ENCODE measurements at places on chromosomes 5 and 9.

DNA sequence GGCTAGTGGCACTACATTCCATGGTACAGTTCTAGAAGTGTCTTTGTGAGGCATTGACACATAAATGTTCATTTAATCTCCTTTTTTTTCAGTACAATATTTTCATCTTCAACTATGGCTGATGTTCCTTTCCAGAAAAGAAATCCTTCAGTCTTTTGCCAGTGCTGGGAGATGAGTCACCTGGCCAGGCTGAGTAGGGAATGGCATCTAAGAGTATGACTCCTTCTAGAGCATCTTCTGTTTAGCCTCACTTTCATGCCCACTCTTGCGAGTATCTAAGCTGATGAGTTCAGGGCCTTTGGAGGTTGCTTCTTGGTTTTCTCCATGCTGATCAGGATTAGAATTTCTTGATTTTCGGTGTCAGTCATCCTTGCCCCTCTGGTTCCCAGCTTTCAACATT is 124.4 kb downstream of the SLC28A3 start:
- no peak for DNase-seq

DNA sequence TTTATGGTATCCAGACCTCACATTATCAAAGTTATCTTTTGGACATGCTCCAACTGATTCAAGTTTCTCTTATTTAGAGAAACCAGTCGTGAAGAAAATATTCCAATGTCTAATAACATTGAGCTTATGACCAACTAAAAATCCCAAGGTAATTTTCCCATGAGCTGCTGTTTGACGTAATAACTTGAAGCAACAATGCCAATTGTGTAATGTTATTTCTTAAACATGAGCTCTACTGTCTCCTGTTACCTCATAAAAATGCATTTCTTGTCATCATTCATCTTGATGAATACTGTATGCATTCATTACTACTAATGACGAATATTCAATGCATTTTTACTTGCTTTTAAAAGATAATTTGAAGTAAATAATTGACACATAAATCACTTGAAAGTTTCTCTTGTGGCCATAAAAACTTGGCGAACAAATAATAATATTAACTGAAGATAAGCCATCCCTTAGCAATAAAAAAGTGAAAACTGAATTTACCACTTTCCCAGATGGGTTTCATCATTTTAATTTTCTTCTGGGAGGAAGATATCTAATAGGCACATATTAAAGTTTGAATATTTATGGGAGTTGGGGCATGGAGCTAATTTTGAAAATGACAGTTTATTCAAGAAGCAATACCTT is 424 bp upstream of the MARCOL start:
- no peak for DNase-seq

- peak; percentile 83 for DNase-seq
Observed at GRCh38 chr9:117555964-117556629, 141.2 kb upstream of the ASTN2 start.

GRCh38 chr5:111310711-111311620 is 86.8 kb downstream of the CAMK4 start:
- DNase-seq: no peak

GRCh38 chr9:2255128-2255527 is 240.0 kb downstream of the SMARCA2 start:
- DNase-seq: no peak

- no peak for DNase-seq
Observed at GRCh38 chr5:109982966-109983534, 293.3 kb downstream of the MAN2A1 start.

- DNase-seq: no peak
Observed at GRCh38 chr5:6273749-6274148, 104.6 kb downstream of the MED10 start.

DNA sequence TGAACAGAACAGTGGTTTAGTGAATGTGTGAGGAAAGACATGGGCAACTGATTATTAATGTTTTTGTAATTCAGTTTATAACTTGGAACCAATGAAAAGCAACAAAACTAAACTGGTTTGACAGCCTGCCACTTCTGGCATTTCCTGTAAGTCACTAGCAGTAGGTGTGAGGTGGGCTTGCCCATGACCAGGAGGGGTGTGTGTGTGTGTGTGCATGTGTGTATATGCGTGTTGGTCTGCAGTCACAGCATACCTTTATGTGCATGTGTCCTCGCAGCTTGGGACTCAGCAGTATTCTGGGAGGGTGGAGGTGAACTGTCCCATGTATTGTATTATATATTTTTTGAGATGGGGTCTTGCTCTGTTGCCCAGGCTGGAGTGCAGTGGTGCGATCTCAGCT is 32.3 kb downstream of the OTULIN start:
- no peak for DNase-seq

- no peak for DNase-seq
Observed at GRCh38 chr5:106140101-106140500, 1530.6 kb downstream of the EFNA5 start.

GRCh38 chr5:320524-321229 is 837 bp upstream of the AHRR start:
- no peak for DNase-seq

DNA sequence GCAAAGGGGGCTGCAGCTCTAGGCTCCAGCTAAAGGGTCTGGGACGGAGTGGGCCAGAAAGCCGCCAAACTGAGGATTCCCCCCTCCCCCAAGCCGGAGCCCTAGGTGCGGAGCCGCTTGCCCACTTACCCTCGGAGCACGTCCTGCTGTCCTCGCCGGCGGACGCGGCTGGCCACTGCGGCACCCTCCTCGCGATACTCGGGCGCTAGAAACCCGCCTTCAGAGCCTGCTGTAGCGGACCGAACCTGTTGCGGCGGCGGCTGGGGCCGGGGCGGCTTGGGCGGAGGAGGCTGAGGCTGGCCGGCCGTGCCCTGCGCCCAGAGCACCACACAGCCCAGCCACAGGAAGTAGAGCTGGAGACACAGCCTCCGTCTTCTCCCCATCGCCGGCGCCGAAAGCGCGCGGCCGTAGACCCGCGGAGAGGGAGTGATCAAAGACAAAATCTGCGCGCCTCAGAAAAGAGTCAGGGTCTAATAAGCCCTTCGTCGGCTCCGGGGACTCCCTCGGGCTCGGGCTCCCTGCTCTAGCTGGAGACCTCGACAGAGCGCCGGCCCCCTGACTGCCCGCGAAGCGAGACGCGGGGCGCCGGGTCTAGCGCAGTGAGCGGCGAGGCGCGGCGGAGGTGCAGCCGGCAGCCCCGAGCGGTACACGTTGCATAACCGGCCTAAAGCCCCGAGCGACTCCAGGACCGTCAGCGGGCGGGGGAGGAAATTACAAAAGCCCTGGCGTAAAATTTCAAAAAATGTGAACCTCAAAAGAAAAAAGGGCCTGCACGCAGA is 635 bp downstream of the FBN2 start:
- DNase-seq: no peak

GRCh38 chr5:62791059-62791458 is 212.4 kb downstream of the LRRC70 start:
- DNase-seq: no peak

DNA sequence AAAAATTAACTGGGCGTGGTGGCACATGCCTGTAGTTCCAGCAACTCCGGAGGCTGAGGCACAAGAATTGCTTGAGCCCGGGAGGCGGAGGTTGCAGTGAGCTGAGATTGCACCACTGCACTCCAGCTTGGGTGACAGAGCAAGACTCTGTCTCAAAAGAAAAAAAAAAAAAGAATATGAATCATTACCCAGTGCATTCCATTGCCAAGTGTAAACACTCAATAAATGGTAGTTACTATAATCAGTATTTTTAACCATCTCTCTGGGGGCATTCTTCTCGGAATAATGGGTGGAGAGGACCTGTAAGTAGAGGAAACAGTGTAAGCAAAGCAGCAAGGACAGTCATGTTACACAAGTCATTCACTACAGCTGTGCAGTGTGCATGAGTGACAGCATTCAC is 13.8 kb upstream of the RANBP17 start:
- no peak for DNase-seq

Data from BE2C (cell line).